ENCODE measurements at places on chromosomes 3 and 15. TPM values are rescaled to one million over a fixed set of nuclear protein-coding genes. Genes with fewer than 3 reads are reported as not detected.

Gene FMN1
- 0.29 TPM for total RNA-seq

Gene ARIH1
- total RNA-seq: 72.7 TPM

Gene HTD2
- total RNA-seq: 5.0 TPM

Gene LRRC49
- total RNA-seq: 3.8 TPM

Gene ITGA11
- 7.5 TPM for total RNA-seq

Gene GOLGA8M
- total RNA-seq: 0.07 TPM

Gene ZNF662
- total RNA-seq: not detected

Gene SLC6A20
- total RNA-seq: 0.01 TPM
